ENCODE measurements at places on chromosomes 16 and 17.
A peak's percentile ranks its signal among the peaks of the same experiment; 100 is the strongest.

DNA sequence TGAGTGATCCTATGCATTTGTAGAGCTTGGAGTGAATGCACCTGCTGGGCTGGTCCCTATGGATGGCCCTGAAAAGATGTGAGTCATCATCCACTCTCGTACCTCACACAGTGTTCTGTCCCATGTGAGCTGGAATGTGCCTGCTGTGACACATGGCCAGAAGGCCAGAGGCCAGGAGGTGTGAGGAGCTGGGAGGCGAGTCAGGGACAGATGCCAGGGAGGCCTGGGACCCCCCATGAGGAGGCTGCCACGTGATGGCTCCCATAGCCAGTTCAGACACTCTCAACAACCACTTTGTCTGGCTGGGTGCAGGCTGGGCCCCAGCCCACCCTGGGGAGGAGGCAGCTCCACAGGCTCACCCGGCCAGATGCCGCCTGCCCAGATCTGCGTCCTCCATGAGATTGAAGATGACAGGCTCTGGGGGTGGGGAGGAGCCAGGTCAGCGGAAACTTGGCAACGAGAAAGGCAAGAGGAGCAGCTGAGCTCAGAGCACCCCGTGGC is 168.8 kb downstream of the C16orf78 start:
- peak; percentile 98 for DNase-seq

DNA sequence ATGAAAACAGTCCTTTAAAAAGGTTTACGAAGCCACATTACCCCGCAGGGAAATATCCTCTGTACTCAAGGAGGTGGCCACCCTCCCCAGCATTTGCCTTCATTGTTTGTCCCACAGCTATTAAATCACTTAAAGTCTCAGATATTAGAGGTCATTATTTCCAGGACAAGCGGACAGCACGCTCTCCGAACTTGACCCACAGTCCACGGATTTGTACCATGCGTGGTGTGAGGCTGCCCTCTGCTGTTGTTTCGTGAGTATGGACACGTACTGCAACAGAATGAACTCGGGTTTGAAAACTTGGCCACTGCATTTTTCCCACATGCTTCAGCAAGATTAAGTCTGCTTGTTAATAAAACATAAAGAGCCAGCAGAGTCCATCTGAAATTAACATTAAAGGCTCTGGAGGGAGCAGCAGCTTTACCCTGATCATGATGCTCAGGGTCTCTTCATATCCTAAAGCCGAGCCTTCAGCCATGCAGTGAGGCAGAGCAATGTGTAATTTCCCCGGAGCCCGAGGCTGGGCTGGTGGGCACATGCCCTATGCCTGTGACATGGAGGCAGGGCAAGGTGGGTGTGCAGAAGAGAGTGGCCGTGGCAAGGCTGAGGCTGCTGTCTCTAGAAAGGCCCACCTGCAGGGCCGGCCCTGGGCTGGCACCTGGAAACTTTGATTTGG is 19.7 kb downstream of the MEAK7 start:
- DNase-seq = peak; percentile 76

- DNase-seq = no peak
Observed at GRCh38 chr17:21245639-21246084, 7.5 kb downstream of the NATD1 start.

DNA sequence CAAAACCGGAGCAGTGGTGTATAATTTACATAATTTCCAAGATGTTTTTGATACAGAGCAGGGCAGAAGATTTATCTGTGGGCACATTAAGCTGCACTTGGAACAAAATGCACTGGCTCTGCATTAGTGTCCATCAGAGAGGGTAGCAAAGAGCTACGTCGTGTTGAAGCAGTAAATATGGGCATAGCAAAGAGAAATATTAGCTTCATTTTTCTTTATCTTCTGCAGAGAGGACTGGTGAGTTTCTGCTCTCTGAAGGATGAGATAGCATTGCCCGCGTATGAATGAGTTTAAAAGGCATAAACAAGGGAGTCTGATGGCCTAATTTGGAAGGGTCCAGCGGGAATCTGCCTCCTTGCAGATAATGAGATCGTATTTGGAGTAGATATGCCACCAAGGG is 227.8 kb upstream of the CDH11 start:
- DNase-seq = no peak

DNA sequence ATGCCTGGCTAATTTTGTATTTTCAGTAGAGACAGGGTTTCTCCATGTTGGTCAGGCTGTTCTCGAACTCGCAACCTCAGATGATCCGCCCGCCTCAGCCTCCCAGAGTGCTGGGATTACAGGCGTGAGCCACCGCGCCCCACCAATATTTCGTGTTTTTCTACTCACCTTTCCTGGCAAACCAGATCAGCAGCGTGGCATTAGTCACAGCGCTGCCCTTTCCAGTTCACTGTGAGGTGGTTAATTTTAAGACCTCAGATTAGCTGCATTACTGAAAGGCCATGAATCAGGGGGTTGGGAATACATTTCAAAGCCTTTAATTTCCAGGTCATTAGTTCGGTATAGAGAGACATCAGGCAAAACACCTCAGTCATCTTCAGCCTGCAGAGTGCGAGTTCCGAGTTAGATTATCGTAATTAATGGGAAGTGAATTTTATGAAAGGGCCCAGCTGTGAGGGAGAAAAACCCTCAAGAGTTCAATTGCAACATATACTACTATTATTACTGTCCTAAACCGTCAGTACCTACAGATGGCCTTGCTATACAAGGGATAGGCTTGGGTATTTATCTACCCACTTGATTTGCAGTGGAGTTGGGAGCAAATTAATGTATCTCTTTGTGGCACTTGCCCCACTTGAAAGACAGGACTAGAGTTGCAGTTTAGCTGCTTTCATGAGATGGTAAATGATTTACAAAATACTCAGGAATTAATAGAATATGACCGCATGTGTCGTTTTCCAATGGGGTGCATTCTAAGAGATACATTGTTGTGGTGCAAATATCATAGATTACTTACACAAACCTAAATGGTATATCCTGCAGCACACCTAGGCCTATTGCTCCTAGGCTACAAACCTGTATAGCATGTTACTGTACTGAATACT is 2.1 kb upstream of the USP32 start:
- no peak for DNase-seq

- no peak for DNase-seq
Observed at GRCh38 chr17:76640550-76641380, 2.8 kb downstream of the ST6GALNAC1 start.

GRCh38 chr17:78595135-78595810 is 18.1 kb upstream of the DNAH17 start:
- no peak for DNase-seq

DNA sequence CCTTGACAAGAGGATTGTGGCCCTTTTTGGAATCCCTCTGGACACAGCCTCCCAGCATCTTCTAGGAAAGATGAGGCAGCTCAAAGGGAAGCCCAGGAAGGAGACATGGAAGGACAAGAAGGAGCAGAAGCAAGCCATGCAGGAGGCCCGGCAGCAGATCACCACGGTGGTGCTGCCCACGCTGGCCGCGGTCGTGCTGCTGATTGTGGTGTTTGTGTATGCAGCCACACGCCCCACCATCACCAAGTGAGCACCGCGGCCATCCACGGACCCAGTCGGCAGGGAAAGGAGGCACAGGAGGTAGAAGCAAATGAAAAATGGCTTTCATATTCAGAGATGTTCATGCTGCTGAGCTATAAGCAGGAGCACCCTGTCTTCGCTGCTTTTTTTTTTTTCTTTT is 10.9 kb upstream of the MEIOC start:
- no peak for DNase-seq

DNA sequence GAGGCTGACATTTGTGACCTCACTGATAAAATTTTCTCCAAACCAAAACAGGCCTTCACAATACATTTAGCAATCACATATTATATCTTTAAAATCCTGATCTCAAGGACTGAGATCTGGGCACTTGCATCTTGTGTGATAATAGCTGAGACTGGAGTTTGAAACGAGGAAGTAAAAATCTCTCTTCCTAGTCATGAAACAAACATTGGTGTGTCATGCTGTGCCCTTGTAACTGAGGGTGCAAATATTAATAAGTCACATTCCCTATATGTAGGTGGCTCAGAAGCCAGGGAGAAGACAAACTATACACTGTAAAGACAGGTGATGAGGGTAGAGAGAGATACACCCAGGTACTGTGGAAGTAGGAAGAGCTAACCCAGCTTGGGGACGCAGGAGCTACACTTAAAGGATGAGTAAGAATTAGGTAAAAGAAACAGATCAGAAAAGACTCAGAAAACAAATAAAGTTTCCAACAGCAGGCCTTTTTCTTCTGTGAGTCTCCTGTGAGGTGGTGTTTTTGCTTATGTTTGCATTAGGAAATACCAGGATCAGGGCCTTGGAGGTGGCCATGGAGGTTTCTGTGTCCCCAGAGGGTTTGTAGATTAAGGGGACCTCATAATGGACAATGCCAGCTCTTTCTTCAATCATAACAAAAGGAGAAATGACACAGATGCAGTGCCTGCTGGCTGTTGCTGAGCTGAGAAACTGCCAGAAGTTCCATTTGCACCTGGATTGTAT is 335.7 kb downstream of the GRIN2A start:
- DNase-seq = no peak

GRCh38 chr17:75341784-75342486 is 52.7 kb upstream of the SLC25A19 start:
- no peak for DNase-seq

GRCh38 chr17:48270899-48271298 is 159.1 kb downstream of the SKAP1 start:
- no peak for DNase-seq
